ENCODE measurements at places on chromosomes 16 and 17.

DNA sequence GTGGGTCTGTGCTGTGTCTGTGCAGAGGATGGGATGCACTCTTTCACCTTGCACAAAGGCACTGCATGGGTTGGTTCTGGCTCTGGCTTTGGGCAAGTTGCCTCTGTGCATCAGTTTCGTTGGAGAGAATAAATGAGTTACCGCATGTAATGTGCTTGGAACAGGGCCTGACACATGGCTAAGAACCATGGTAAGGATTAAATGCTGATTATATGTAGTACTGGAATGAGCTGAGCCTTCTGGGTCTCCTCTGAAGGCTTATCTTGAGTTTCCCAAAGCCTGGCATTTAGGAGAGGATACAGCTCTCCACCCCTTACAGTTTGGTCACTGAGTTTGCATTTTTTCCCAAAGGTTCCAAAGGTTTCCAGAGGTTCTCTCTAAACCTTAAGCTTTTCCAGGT is 69.1 kb downstream of the KSR1 start:
- no peak for DNase-seq

DNA sequence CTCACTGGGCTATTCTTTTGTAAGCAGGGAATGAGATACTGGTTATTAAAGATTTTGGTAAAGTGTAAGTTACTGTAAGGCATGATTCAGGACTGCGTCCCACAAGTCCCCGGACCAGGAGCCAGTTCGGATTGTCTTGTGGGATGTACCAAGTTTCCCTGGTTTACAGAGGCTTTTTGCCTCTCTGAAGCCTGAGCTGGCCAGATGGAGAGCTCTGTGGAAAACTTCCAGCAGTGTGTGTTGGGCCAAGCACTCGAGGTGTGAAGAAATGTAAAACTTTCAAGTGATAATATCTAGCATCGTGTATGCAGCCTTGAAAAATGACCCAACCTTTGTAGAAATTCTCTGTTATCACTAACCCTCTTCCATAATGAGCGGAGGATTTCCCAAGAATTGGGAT is 2.4 kb downstream of the EPN2 start:
- no peak for DNase-seq

DNA sequence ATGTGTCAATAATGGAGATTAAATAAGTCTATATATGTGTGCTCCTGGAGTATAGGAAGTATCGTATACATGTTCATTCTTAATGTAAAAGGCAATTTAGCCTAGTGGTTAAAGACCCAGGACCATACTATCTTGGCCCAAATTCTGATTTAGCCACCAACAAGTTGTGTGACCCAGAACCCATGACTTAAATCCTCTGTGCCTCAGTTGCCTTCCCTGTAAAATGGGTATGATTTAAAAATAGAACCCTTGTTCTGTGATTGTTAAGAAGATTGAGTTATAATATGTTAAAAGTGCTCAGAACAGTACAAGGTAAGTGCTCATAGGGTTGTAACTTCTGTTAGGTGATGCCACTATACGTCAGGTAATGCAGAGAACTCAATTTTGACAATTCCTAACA is 18.8 kb upstream of the BLMH start:
- no peak for DNase-seq

- no peak for DNase-seq
Measured at GRCh38 chr16:65176603-65177002, 54.7 kb upstream of the CDH11 start.

DNA sequence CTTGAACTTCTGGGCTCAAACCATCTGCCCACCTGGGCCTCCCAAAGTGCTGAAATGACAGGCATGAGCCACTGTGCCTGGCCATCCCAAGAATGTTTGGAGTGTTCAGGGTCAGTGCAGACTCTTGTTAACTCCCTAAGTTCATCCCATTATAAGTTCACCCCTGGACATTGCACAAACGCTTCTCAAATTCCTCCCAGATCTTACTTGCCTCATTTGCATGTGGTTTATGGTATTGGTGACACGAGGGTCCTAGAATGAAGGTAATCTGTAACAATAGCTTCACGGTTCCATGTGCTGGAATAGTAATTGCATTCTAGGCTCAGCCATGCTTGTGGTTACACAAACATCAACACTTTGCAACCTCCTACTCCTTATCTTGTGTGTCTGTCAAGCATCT is 5.0 kb upstream of the CCDC42 start:
- no peak for DNase-seq

DNA sequence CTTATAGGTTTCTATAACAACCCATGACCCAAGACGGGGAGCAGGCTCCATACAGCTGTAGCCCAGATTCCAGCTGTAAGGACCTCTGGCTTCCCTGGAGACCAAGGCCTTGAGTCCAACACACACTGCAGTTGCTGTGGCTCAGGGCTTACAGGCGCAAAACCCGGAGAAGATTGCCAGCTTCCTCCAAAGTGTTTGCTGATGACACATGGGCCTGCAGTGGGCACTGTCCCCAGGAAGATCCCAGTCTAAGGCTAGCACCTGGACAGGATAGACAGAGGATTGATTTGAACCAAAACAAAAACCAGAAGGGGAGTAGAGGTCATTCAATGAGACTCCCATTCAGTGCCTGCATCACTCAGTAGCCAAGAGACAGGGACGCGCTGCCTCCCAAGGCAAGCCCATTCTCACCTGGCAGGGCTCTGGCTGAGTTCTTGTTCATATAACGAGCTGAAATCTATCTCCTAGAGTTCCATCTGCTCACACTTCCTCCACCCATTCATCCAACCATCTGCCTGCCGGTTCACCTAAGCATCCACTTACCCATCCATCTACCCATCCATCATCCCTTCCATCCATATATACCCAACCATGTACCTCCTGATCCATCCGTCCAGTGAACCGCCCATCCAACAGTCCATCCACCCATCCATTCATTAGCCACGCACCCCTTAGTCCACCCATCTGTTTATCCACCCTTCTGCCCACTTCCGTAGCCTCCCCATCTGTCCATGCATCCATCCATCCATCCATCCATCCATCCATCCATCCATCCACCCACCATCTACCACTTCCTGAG is 10.2 kb downstream of the RAB11FIP4 start:
- no peak for DNase-seq

DNA sequence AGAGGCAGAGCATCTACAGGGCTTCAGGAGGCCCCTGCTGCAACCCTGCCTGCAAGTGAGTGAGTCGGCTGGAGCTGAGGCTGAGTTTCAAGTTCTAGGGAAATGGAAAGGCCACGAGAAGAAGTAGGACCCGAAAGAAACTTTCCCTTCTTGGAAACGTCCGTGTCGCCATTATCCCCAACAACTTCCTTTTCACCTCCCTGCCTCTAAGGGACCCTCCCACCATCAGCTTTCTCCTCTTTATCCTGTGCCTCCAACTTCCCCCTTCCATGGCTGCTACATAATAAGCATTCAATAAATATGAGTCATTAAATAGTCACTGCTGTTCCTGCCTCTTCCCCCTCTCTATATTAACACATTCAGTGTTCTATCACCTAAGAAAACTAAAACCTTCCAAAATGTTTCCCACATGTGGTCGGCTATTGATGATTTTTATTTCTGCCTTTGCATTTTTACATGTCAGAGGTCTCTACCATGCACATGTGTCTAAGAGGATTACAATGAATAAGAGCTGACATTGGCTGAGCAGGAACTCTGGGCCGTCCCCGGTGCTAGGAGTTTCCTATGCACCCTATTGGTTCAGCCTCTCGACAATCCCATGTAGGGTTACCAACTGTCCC is 115.9 kb upstream of the TNRC6C start:
- DNase-seq, result no peak

- DNase-seq, result peak; percentile 63
Measured at GRCh38 chr17:20095336-20096080, 86.3 kb downstream of the SPECC1 start.

DNA sequence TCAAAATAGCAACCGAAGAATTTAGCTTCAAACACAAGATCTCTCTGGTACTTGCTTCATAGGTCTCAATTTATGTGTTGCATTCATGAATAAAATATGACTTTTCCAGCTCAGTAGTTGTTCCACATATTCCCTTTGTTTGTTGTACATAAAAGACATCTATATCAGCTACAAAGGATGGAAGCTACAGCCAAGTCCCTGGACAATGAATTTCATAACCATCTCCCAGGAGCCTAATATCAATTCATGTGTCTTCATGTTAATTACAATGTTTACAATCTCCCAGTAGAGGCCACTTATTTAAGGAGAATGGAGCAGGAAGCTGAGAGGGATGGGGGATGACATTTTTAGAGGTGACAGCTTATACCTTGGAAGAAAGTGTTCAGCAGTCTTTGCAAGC is 3.3 kb downstream of the CLEC3A start:
- no peak for DNase-seq

DNA sequence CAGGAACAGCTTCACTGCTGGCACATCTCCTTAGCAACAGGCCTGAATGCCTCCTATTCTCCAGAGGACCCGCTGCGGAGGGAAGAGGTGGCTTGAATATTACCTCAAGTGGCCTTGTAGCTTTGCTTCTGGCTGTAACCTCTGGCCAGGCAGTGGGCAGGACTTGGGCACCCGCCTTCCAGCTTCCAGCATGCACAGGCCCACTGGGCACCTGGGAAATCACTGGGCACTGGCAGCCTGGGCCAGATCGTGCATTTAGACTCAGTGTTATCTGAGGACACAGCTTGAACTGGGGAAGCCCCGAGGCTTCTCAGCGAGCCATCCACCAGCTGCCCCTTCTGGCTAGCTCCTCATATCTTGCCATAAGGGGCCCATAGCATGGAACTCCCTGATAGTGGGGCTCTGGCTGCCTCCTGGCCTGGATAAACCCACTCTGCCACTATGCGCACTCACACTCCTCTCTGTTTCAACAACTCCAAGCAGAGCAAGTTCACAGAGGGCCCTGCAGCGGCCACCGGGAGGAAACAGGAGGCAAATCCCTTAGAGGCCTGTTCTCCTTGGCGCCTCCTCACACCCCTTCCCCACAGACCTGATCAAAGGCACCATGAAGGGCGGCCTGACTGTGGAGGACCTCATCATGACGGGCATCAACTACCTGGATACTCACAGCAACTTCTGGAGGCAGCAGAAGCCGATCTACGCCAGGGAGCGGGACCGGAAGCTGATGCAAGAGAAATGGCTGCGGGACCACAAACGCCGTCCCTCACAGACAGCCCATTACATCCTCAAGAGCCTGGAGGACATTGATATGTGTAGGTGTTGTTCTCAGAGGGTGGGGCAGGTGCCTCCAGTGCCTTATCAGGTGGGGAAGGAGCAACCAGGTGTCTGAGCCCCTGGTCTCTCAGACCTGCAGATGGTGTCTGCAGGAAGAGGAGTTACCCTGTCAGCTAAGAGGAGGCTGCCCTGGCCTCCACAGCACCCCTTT is 7.8 kb downstream of the ODAD4 start:
- no peak for DNase-seq

DNA sequence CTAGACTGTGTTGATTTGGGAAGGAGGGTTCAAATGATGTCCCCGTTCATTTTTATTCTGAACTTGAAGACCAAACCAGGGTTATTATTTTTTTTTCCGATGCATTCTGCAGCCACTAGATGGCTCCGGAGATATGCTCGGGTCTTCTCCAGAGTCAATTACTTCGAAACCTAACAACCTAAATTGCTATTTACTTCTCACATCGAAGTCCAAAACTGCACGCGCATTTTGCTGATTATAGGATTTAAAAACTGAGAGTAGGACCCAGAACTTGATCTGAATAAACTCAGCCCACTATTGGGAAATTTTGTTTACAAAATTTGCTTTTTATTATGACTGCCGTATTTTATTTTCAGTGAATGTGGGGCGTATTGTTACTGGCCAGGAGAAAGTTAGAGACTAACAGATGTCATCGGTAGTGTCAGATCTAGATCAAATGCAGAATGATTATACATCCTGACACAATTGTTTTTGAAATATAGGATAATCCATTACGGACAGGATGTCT is 263.8 kb downstream of the HS3ST3A1 start:
- DNase-seq, result peak; percentile 56

DNA sequence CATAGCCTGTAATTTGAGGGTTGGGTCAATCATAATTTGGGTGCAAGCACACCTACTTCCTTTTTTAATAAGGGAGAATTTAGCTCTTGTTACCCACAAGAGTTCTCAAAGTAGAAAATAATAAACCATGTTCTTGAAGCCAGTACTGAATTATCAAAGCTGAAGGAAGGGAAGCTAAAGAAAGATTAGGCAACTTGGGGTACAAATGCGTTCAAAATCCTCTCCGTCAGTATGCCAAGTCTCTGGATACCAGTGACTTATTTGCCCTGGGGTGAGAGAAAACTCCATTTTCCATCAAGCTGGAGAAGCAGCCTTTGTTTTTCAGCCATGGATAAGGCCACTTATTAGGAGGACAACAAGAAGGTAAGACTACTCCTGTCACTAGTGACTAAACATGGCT is 23.5 kb upstream of the DHRS13 start:
- no peak for DNase-seq

GRCh38 chr16:23081675-23082119 is 67.6 kb downstream of the USP31 start:
- no peak for DNase-seq

- DNase-seq, result no peak
Measured at GRCh38 chr16:1980030-1980769, 1.1 kb downstream of the NOXO1 start.

DNA sequence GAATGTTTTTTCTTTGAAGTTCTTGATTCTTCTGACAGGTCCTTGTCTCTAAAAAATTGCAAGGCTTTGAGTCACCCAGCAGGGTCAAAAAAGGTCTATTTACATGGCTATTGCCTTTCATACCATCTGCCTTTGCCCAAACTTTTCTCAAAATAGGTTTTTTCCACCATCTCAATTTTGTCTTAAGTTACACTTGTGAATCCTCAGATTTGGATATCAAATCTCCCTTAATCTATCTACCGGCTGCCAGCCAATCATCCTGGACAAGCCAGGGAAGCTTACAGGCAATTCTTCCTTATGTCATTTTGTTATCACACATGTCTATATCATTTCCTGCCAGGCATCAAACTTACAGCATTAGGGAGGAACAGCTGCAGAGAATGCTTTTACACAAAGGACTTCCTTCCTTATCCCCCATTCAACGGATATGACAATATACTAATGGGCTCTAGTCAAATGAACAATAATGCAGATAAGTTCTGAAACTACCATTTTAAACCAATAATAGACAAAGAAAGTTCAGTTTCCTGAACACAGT is 104.1 kb upstream of the CORO6 start:
- no peak for DNase-seq

GRCh38 chr17:6162892-6163291 is 92.7 kb downstream of the WSCD1 start:
- no peak for DNase-seq

GRCh38 chr17:13973960-13974651 is 95.2 kb upstream of the COX10 start:
- no peak for DNase-seq

DNA sequence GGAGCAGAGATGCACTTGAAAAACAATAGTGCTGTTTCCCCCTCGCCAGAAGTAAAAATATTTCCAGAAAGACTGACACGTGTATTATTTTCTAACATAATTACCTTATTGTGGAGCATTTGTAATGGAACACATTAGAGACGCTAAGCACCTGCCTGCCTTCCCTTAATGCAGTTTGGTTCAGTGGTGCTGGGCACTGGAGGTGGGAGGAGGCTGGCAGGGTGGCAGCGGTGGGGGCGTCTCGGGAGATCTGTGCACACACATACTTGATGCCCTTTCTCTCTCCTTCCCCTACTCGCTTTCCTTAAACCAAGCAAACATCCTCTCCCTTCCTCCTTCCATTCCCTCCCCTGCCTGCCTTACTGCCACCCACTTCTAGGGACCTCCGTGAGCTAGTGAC is 156.6 kb upstream of the SDK2 start:
- DNase-seq, result peak; percentile 48

Measured in NCI-H748 treated with DMSO at 0.1 percent for 48 hours (cell line).